ENCODE measurements at places on chromosomes 4 and X. TPM values are rescaled to one million over a fixed set of nuclear protein-coding genes. Genes with fewer than 3 reads are reported as not detected.
A peak's percentile ranks its signal among the peaks of the same experiment; 100 is the strongest.

PCDH11X gene
- 29.4 TPM for total RNA-seq

PPBP gene
- not detected for total RNA-seq

SHISA3 gene
- 1.7 TPM for total RNA-seq

ZNF280C gene
- 8.2 TPM for total RNA-seq

IL1RAPL1 gene
- total RNA-seq, result 0.33 TPM

FAM236D gene
- total RNA-seq, result not detected

MAGEA2B gene
- total RNA-seq, result not detected

CLIC2 gene
- 0.98 TPM for total RNA-seq

LINC00632 gene
- 46.3 TPM for total RNA-seq

FGG gene
- not detected for total RNA-seq

- DNase-seq, result no peak
These were observed 192.6 kb downstream of the NWD2 start for GRCh38 chr4:37437163-37437562.

- DNase-seq, result no peak
These were observed 6.3 kb downstream of the UBA6 start for GRCh38 chr4:67694662-67695061.

- no peak for DNase-seq
These were observed 85.0 kb upstream of the FAM241A start for GRCh38 chr4:112060212-112060611.

DNA sequence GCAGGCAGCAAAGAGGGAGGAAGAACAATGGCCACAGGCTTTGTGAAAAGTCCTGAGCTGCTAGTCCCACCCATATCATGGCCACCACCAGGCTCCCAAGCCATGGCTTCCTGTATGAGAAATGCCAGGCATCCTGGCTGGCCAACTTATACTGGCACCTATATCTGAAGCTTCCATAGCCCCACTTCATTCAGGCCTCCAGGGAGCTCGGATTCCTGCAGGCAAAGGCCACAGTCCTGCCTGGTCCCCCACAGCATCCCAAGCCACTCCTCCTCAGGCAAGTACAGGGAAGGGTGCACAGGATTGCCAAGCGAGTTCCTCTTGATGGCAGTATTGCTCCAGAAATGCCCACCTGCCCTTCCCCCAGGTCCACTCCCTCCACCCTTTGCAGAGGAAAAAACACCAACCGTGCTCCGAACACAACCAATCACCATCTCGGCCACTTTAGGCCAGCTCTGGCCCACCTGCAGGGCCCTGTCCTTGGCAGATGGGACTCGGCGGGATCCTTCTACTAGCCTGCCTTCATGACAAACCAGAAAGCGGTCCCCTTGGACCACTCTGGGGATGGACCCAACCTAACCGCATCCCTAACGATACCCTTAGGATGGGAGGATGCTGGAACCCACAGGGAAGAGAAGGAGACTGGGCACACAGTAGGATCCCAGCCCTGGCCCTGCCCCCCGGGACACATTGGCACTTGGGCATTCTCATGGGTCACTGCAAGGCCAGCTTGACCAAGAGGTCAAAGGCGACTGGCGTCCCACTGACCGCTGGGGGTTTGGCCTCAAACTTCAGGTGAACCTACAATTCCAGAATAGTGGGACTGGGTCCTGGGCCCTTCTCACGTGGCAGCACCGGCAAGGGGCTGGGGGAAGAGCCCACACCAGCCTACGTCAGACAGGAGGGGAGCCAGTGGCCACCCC is 220.4 kb upstream of the AGTR2 start:
- DNase-seq, result peak; percentile 69

DNA sequence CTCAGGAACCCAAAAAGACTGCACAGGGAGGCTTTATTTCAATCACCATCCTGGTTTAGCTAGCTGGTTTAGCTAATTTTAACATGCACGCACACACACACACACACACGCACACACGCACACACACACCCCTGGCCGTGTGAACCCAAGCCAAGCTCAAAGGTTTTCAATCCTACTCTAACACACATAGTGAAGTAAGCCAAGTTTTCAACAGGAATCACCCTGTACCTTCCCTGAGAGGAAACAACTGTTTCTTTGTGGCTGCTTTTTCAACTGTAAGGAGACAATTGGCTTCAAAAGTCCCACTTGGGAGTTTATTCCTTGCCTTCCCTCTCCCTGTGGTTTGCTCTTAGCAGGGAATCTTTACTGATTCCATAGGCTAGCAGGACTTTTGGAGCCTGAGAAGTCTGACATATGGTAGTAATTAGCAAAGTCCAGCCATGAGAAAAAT is 98.9 kb upstream of the BMP3 start:
- no peak for DNase-seq

DNA sequence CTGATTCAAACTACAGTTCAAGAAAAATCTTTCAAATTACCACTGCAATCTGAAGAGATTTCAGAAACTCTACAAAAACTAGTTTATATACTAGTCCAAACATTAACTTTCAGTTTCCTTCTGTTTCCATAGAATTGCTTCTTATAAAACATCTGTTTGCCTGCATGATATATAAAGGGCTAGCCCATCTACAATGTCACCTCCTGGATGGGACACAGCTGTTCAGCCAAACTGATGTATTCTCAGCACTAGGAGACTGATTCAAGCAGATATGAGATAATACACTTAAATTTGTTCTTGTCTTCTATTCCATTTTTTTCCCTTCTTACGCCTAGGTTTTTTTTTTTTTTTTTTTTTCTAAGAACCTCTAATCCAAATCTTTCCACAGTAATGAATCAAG is 1569.7 kb upstream of the IGFBP7 start:
- DNase-seq, result no peak

DNA sequence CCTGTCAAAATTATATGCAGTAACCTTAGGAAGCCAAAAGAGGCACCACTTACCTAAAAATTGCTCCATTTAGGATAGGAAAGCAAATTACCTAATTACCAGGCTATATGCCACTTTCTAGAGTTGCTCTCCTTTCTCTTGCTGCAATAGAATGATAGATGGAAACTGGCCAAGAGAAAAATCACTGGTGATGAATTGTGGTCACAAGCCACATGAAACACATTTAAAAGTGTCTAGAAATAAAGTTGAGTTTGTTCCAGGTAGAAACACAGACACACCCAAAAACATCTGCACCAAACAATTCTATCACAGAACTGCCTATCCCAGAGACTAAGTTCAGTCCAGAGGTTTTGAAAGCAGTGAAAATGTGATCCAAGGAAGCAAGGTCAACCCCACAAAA is 337.7 kb downstream of the PCDH19 start:
- DNase-seq, result no peak

DNA sequence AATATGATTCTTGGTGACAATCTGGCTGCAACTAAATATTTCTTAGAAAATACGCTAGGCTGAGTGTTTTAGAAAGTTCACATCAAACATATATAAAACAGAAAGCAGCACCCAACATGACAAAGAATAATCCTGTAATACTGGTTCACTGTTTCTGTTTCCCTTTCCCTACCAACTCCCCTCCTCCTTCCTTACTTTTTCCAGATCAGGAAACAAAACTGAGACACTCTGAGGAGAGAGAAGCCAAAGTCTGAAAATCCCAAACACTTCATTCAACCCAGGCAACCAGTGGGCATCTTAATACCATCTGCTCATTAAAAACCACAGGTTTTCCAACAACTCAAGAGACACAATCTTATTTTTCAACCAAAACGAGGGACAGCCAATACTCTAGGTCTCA is 160.4 kb upstream of the MAP3K15 start:
- DNase-seq, result no peak

DNA sequence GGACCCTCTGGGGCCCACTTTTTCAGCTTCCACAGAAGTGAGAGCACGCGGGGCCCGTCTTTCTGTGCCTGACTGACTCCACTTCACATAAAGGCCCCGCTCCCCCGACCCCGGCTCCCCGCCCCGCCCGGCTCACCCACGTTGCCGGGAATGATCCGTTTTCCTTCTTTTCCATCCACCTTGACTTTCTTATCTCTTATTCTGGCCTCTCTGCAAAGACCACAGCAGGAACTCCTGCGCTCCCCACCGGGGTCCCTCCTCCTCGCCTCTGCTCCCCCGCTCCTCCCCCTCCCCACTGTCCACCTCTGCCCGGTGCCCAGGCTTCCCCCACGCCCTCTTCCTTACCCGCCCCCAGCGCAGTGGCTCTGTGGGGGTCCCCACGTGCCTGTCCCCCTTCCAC is 54.2 kb upstream of the CLDN24 start:
- no peak for DNase-seq

DNA sequence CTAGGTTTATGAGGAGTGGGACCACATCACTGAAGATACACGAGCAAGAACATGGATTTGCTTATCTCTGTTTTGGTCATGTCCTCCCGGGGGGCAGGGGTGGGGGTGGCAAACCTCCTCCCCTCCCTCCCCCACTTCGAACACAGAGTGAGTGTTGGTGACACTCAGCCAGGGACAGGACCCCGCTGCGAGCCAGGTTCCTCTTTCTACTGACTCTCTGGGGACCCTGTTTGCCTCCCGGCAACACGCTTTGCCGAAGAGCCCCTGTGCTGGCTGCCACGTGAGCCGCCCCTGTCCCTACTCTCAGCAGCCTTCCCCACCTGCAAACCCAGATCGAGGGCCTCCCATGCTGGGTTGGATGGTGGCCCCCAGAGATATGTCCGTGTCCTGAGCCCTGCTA is 34.7 kb downstream of the P2RY8 start:
- DNase-seq, result no peak

DNA sequence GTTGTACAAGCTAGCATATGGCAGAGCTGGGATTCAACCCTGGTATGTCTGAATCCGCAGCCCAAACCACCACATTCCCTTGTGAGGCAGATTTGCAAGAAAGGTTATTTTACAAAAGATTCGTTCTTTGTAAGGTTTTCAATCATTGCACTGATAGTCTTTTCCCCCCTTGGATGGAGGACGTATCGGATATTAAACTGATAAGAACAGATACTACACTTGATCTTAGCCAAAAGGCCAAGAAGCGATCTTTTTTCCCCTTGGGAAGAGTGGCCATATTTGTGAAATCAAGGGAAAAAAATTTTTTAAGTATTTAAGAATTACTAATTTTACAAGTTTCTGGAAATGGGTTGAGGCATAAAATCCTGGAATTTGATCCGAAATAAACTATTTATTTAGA is 34.4 kb upstream of the MSMO1 start:
- DNase-seq, result no peak

- no peak for DNase-seq
These were observed 4.2 kb upstream of the NOCT start for GRCh38 chr4:139011225-139011950.

GRCh38 chr4:83535520-83536361 is at the start of gene GPAT3:
GPAT3 (plus strand) TSS chr4:83536108; CDS start chr4:83536623, 515 bp downstream.
- peak; percentile 69 for DNase-seq

DNA sequence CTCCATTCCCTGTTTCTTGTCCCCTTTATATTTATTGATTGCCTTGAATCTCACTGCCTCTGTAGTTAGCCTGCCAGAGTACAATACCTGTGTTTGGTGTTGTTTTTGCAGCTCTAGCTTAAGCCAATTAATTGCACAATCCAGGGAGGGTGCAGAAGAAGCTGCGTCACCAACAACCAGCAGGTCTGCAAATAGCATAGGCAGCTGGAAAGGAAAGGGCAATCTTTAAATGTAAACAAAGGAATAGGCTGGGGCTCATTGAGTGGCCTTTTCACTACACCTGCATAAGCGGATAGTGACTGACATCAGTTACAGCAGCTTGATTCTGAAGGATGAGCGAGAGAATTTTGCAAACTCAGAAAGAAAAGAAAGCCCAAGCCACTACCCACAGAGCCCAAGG is 106.8 kb upstream of the RAI2 start:
- no peak for DNase-seq

GRCh38 chrX:20382518-20383297 is 116.0 kb upstream of the RPS6KA3 start:
- no peak for DNase-seq

DNA sequence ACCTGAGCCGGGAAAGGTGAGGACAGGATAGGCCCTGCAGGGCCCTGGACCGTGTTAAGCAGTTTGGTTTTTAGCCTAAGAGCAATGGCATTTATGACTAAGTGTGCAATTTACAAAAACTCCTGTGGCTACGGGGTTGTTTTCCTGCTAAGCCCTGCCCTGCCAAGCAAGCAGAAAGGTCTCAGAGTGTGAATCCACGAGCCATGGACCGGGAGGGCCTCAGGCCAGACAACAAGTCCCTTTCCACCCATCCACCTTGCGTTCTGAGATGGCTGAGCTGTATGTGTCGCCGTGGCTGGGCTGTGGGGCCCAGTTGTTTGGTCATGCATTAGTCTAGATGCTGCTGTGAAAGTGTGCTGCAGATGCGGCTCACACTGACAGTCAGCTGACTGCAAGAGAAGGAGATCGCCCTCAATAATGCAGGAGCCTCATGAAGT is 33.9 kb upstream of the AFAP1 start:
- no peak for DNase-seq

DNA sequence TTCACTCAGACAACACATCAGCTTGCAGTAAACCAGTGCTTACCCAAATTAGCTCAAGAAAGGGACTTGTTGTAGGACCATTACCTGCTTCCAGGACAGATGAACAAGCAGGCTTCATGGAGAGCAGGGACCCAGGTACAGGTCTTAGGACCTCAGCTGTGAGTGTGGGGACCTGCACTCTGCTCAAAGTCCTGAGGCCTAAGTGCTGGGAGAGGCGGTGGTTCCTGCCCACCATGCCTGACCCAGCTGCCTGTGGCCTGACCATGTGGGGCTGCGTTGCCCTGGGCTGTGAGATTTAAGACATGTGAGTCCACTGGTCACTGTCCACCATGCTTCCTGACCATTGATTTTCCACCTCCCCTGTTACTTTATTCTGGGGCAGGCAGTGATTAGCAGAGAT is 140.2 kb downstream of the DCLK2 start:
- DNase-seq, result no peak

DNA sequence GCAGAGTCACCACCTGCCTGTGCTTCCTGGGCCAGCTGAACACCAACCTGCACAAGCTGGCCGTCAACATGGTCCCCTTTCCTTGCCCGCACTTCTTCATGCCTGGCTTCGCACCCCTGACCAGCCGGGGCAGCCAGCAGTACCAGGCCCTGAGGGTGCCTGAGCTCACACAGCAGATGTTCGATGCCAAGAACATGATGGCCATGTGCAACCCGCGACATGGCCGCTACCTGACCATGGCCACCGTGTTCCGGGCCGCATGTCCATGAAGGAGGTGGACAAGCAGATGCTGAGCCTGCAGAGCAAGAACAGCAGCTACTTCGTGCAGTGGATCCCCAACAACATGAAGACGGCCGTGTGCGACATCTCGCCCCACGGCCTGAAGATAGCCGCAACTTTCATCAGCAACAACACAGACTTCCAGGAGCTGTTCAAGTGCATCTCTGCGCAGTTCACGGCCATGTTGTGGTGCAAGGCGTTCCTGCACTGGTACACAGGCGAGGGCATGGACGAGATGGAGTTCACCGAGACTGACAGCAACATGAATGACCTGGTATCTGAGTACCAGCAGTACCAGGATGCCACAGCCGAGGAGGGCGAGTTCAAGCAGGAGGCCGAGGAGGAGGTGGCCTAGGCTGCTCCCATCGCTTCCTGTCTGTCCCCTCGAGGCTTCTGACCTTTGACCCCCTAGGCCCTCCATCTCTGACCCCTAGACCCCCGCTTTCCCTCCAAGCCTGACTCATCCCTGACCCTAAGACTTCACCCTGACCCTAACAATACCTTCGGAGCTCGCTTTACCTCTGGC is 170.3 kb downstream of the THOC2 start:
- DNase-seq, result no peak

- no peak for DNase-seq
These were observed 770.4 kb upstream of the NDST4 start for GRCh38 chr4:115883847-115884246.

GRCh38 chrX:105451401-105451800 is 230.9 kb upstream of the TEX13A start:
- no peak for DNase-seq

Data from H9 (cell line).